MCF 10A (cell line): ENCODE measurements at places on chromosomes 7 and 10.

GRCh38 chr10:49225218-49225876 is 37.2 kb upstream of the TMEM273 start:
- no peak overlapping the region for H3K4me3 ChIP-seq
- peaks cover 28% of the 10 kb centered on the region for H3K27me3 ChIP-seq
- H3K4me1 ChIP-seq = no peaks in the 10 kb centered on the region
- H3K27ac ChIP-seq = no peak overlapping the region

GRCh38 chr7:5388273-5388901 is 35.2 kb downstream of the TNRC18 start:
- H3K27ac ChIP-seq = no peak overlapping the region
- DNase-seq = no peak
- H3K36me3 ChIP-seq = peaks cover 87% of the 10 kb centered on the region
- H3K4me1 ChIP-seq = no peaks in the 10 kb centered on the region

DNA sequence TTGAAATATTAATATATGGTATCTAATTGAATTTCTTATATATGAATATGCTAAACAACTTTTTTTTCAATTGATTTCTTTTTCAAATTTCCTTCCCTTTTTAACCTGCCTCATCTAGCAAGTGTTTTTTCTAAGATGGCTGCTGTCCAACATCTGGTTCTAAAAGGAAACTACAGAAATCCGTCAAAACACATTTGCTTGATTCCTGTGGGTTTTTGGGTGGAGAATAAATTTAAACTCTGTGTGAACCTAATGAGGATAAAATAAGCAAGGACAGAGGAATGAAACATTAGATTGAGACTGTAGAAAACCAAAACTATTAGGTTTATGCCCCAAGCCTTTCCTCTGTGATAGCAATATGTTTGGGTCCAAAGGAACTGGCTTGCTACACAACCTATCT is 75.5 kb upstream of the STARD3NL start:
- no peaks in the 10 kb centered on the region for H3K36me3 ChIP-seq
- peaks cover 57% of the 10 kb centered on the region for H3K27me3 ChIP-seq
- no peaks in the 10 kb centered on the region for H3K4me1 ChIP-seq
- no peak for DNase-seq
- H3K4me3 ChIP-seq = no peak overlapping the region

DNA sequence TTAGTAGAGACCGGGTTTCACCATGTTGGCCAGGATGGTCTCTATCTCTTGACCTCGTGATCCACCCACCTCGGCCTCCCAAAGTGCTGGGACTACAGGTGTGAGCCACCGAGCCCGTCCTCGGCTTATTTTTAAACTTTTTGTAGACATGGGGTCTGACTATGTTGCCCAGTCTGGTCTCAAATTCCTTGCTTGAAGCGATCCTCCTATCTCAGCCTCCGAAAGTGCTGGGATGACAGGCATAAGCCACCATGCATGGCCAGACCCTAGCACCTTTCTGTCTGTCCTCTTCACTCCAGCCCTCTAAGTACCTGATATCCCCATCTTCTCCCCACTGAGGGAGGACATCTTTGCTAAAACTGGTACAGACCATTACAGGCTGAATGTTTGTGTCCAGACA is 41.4 kb downstream of the TMEM130 start:
- no peaks in the 10 kb centered on the region for H3K27me3 ChIP-seq
- H3K4me1 ChIP-seq = peaks cover 5% of the 10 kb centered on the region
- no peaks in the 10 kb centered on the region for H3K36me3 ChIP-seq
- no peak overlapping the region for H3K27ac ChIP-seq
- H3K4me3 ChIP-seq = no peak overlapping the region

- H3K4me3 ChIP-seq = peak overlapping the region; percentile 70
- no peaks in the 10 kb centered on the region for H3K27me3 ChIP-seq
- H3K4me1 ChIP-seq = peaks cover 57% of the 10 kb centered on the region
- H3K27ac ChIP-seq = peak overlapping the region; percentile 97
- DNase-seq = peak; percentile 100
Observed at GRCh38 chr10:97718659-97719142, 5.2 kb downstream of the MARVELD1 start.

DNA sequence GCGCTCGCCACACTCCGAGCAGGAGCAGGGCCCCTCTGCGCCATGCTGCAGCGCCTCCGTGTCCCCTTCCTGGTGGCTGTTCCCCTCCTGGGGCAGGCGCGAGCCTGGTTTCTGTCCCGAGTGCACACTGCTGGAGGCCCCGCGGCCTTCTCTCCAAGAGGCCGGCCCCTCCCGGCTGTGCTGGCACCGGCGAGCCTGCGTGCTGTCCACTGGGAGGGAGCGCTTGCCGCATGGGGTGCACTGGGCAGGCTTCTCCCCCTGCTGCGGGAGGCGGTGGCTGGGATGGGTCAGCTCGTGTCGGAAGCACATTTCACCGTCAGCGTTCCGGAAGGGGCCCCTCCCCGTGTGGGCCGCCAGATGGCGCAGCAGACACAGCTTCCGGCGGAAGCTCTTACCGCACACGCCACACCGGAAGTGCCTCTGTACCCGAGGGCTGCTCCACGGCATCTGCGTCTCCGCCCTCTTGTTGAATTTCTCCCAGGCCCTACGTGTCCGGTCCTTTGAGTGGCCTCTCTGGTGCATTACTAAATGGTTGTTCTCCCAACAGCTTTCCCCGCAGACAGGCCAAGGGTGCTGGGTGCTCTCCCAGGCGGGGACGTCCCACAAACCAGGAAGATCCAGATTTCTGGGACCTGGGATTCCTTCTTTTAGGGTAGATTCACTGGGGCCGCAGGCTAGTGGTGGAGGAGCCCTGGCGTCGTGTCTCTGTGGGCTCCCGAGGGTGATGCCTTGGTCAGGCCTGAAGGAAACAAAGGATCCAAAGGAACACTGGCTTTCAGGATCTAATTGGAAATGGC is 18.7 kb downstream of the ZNF786 start:
- H3K4me1 ChIP-seq = peaks cover 6% of the 10 kb centered on the region
- H3K4me3 ChIP-seq = no peak overlapping the region
- no peak overlapping the region for H3K27ac ChIP-seq

GRCh38 chr7:21945454-21946221 is at the start of gene CDCA7L:
Gene CDCA7L (minus strand): TSS chr7:21945899. CDS start chr7:21945804, 95 bp downstream.
- H3K4me3 ChIP-seq = peak within 1 kb of the TSS; percentile 81
- no peaks in the 10 kb centered on the region for H3K27me3 ChIP-seq
- H3K27ac ChIP-seq = peak within 1 kb of the TSS; percentile 98
- DNase-seq = peak; percentile 90
- peaks cover 30% of the 10 kb centered on the region for H3K4me1 ChIP-seq
- peaks cover 6% of the 10 kb centered on the region for H3K36me3 ChIP-seq

DNA sequence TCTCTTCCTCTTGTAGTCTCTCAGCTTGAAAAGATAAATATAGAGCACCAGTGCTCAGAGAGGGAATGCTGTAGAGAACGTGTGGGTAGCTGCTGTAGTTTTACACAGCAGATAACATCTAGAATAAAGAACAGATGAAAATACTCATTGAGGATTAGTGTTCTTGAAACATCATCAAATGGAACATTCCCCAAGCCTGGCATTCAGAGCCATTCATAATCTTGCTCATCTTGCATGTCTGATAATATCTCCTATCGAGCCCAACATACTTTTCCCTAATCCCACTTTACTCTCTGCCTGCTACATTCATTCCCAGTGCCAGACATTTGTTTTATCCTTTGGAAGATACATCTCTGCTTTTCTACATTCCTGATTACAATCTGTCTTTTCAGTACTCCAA is 35.2 kb downstream of the MCU start:
- H3K4me3 ChIP-seq = no peak overlapping the region
- DNase-seq = no peak
- no peaks in the 10 kb centered on the region for H3K4me1 ChIP-seq
- no peaks in the 10 kb centered on the region for H3K27me3 ChIP-seq

GRCh38 chr10:129694691-129695243 is 227.7 kb downstream of the MGMT start:
- peaks cover 6% of the 10 kb centered on the region for H3K4me1 ChIP-seq
- H3K27ac ChIP-seq = no peak overlapping the region
- H3K27me3 ChIP-seq = no peaks in the 10 kb centered on the region
- no peak overlapping the region for H3K4me3 ChIP-seq
- DNase-seq = no peak
- H3K36me3 ChIP-seq = peaks cover 11% of the 10 kb centered on the region

- peak; percentile 5 for DNase-seq
- H3K4me1 ChIP-seq = no peaks in the 10 kb centered on the region
- no peaks in the 10 kb centered on the region for H3K36me3 ChIP-seq
- H3K4me3 ChIP-seq = no peak overlapping the region
- H3K27ac ChIP-seq = no peak overlapping the region
Observed at GRCh38 chr7:24026351-24026750, 257.6 kb upstream of the NPY start.

DNA sequence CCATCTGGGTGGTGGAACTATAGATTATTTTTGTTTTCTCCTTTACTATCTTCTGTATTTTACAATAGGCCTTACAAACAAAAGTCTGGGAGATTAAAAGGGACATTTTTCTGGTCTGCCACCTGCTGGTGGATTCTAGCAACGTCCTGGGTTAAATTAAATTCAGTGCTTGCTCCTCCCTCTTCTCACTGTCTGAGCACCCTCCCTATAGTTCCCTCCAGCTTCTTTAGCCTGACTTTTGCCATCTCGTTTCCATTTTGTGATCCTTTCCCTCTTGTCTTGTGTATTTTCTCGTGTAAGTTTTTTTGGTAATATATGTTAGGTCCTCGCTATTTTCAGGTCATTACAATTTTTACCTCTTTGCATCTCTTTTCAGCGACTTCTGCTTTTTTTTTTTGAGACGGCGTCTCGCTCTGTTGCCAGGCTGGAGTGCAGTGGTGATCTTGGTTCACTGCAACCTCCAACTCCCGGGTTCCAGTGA is 16.1 kb downstream of the ANKRD16 start:
- H3K4me1 ChIP-seq = no peaks in the 10 kb centered on the region
- peak; percentile 77 for DNase-seq
- H3K4me3 ChIP-seq = no peak overlapping the region
- no peak overlapping the region for H3K27ac ChIP-seq

- peaks cover 5% of the 10 kb centered on the region for H3K4me1 ChIP-seq
- no peaks in the 10 kb centered on the region for H3K27me3 ChIP-seq
- H3K4me3 ChIP-seq = no peak overlapping the region
- no peaks in the 10 kb centered on the region for H3K36me3 ChIP-seq
- DNase-seq = no peak
Observed at GRCh38 chr10:22058201-22058600, 54.7 kb upstream of the DNAJC1 start.

DNA sequence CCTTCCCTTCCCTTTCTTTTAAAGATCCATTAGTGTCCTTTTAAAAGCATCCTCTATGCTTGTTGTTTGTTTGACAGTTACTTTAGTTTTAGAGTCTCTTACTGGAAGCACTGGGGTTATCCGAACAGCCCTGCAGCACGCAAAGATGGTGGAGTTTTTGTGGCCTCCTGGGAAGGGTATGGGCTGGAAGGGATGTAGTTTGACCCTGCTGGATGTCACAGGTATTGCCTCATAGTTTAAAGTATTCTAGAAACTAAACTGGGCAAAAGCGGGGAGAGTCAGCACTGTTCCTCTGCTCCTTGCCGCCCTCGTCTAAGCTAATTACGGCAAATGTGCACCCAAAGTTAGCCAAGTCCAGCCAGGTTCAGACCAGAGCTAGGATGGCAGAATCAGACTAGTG is 35.8 kb upstream of the GNAI1 start:
- H3K36me3 ChIP-seq = no peaks in the 10 kb centered on the region
- no peak overlapping the region for H3K27ac ChIP-seq
- no peak overlapping the region for H3K4me3 ChIP-seq

- H3K27me3 ChIP-seq = peaks cover 30% of the 10 kb centered on the region
- no peak for DNase-seq
- no peaks in the 10 kb centered on the region for H3K36me3 ChIP-seq
- no peaks in the 10 kb centered on the region for H3K4me1 ChIP-seq
Observed at GRCh38 chr7:131747658-131748232, 191.3 kb upstream of the PODXL start.

DNA sequence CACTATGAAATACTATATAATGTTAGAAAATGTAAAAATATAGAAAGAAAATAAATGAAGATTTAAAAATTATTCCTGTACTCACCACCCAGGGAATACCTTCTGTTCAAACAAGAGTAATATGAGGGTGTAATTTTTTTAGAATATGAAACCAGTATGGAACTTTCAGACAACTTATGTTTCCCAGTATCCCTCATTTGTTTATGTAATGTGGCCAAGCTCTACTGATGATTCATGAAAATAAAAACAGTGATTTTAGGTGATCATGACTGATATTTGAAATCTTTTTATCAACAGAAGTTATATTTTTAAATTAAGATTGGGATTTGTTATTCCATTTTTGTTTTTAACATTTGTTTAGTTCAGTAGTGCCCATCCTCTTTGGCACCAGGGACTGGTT is 18.8 kb downstream of the SLK start:
- H3K27ac ChIP-seq = no peak overlapping the region
- H3K36me3 ChIP-seq = no peaks in the 10 kb centered on the region
- no peak overlapping the region for H3K4me3 ChIP-seq
- no peaks in the 10 kb centered on the region for H3K27me3 ChIP-seq
- peak; percentile 2 for DNase-seq

DNA sequence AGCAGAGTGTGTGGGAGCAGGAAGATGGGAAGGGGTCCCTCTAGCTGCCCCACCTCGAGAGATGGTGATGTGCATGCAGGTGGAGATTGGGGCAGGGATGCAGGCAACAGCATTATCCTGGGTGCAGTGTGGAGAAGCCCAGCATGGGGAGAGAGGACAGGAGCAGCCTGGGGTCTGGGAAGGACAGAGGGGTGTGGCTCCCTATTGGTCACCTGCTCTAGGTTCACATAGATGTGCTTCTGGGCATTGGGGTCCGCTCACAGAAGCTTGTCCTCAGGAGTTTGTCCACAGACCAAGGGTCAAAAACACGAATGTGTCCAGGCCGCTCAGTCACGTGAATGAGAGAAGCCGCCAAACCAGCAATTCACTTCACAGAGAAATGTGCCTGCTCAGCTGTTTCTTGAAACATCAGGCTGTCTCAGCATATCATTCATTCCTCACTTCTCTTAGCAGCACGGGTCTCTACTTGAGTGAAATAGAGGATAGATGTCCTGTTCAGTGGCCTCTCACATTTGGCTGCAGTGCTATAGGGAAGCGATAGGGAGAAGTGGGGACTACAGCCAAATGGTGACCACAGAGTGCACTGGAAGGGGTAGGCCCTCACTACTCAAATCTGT is 11.5 kb upstream of the SLC29A3 start:
- H3K27me3 ChIP-seq = no peaks in the 10 kb centered on the region
- DNase-seq = no peak
- no peak overlapping the region for H3K27ac ChIP-seq
- H3K4me1 ChIP-seq = peaks cover 2% of the 10 kb centered on the region
- no peak overlapping the region for H3K4me3 ChIP-seq

- H3K27me3 ChIP-seq = peaks cover 3% of the 10 kb centered on the region
- H3K27ac ChIP-seq = no peak overlapping the region
- H3K4me3 ChIP-seq = no peak overlapping the region
- no peaks in the 10 kb centered on the region for H3K36me3 ChIP-seq
- H3K4me1 ChIP-seq = no peaks in the 10 kb centered on the region
Observed at GRCh38 chr7:8423057-8423456, 10.4 kb upstream of the NXPH1 start.

GRCh38 chr10:119973281-119973680 is 80.8 kb downstream of the SEC23IP start:
- DNase-seq = peak; percentile 13
- H3K27me3 ChIP-seq = no peaks in the 10 kb centered on the region
- H3K27ac ChIP-seq = no peak overlapping the region
- H3K36me3 ChIP-seq = no peaks in the 10 kb centered on the region

GRCh38 chr7:77619314-77619713 is 76.9 kb upstream of the RSBN1L start:
- no peak for DNase-seq
- H3K4me3 ChIP-seq = no peak overlapping the region
- H3K4me1 ChIP-seq = peaks cover 12% of the 10 kb centered on the region
- peaks cover 71% of the 10 kb centered on the region for H3K36me3 ChIP-seq
- H3K27ac ChIP-seq = no peak overlapping the region
- no peaks in the 10 kb centered on the region for H3K27me3 ChIP-seq

- peak; percentile 14 for DNase-seq
- H3K27me3 ChIP-seq = no peaks in the 10 kb centered on the region
- H3K27ac ChIP-seq = no peak overlapping the region
- no peak overlapping the region for H3K4me3 ChIP-seq
- no peaks in the 10 kb centered on the region for H3K36me3 ChIP-seq
Observed at GRCh38 chr7:1144269-1144771, 15.7 kb downstream of the ZFAND2A start.
